ENCODE measurements at places on chromosomes 6 and 20.

- DNase-seq: peak; percentile 74
Measured at GRCh38 chr20:19212821-19213502, 520 bp downstream of the SLC24A3 start.

- DNase-seq: no peak
Measured at GRCh38 chr20:38152621-38153221, 12.3 kb downstream of the TGM2 start.

- no peak for DNase-seq
Measured at GRCh38 chr6:55040102-55040848, 134.0 kb upstream of the HCRTR2 start.

DNA sequence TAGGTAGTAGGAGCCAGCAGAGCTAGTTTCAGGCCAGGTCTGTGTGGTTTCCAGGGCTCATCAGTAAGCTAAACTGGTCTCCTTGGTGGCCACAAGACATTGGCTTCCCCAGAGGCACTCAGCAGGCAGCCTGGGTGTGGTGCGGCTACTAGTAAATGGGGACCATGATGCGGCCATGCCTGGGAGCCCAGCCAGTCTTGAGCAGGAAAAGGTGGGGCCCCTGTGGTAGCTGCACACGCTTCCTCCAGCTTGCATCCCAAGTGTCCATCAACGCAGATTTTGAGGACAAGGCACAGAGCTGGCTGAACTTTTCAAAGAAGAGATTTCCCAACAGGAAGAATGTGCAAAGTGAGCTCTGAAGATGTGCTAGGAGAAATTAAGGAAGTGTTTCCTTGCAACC is 107.4 kb upstream of the NAA20 start:
- DNase-seq: no peak

DNA sequence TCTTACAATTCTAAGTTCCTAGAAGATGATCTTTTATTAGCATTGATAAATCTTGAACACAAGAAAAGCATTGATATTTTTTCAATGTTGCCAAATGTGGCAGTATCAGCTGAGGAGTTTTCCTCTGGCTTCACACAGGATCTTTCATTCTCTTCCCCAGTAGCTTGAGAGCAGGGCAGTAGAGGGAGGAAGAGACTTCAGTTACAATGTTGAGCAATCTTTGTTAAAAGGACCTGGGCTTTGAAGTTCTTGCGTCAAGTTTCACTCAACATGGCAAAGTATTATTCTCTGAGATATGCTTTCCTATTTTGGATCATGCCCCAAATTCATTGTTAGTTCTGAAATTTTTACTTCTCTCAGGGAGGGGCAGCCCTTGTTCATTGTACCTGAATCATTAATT is 238.0 kb downstream of the COL12A1 start:
- DNase-seq: no peak

DNA sequence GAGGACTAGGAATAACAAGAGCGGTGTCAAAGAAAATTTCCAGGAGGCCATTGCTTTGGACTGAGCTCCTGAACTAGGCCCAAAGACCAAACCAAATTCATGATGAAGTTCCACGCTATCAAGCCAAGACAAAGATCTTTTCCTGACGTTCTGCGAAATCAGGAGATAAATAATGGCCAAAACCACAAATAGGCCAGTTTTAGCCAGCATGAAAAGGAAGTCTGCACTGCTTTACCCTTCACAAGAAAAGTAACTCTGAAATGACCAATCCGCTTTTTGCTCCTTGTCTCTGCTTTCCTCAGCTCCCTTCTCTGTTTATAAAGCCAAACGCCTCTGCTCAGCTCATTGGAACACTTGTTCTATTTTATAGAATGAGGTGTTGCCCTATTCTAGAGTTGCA is 6.7 kb downstream of the NCOA5 start:
- DNase-seq: no peak

GRCh38 chr6:22231616-22232015 is 65.2 kb downstream of the PRL start:
- DNase-seq: no peak

- no peak for DNase-seq
Measured at GRCh38 chr6:35439308-35439707, 12.8 kb upstream of the FANCE start.

DNA sequence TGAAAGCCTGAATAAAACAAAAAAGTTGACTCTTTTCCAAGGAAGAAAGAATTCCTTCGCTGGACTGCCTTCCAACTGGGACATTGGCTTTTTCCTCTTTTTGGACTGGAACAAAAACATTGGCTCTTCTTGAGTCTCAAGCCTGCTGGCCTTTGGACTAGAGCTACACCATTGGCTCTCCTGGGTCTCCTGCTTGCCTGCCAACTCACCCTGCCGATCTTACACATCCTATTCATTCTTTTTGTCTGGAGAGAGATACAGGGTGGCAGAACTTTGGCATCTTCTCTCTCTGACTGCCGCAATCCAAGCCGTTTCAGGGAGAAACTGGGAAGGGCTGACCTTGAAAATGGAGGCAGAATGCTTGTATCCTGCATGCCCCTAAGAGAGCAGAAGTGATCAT is 20.2 kb downstream of the DDO start:
- DNase-seq: no peak

GRCh38 chr20:48339986-48340882 is 487.6 kb downstream of the PREX1 start:
- no peak for DNase-seq

DNA sequence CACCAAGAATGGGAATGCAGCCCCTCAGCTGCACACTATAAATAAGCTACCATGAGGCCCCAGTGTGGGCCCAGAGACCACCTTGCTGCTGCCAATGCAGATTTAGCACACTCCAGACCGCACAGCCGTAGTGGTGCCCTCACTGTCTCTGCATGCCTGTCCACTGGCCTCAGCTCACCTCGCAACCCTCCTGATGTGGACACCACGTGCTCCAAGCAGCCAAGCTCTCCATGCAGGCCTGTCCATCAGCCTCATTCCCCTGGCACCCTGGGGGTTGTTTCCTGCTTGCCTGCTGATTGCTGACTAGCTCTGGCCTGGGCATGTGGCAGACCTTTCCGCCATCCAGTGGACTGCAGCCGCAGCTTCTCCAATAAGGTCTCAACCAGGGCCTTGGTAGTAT is 36.2 kb downstream of the ZBTB9 start:
- no peak for DNase-seq

DNA sequence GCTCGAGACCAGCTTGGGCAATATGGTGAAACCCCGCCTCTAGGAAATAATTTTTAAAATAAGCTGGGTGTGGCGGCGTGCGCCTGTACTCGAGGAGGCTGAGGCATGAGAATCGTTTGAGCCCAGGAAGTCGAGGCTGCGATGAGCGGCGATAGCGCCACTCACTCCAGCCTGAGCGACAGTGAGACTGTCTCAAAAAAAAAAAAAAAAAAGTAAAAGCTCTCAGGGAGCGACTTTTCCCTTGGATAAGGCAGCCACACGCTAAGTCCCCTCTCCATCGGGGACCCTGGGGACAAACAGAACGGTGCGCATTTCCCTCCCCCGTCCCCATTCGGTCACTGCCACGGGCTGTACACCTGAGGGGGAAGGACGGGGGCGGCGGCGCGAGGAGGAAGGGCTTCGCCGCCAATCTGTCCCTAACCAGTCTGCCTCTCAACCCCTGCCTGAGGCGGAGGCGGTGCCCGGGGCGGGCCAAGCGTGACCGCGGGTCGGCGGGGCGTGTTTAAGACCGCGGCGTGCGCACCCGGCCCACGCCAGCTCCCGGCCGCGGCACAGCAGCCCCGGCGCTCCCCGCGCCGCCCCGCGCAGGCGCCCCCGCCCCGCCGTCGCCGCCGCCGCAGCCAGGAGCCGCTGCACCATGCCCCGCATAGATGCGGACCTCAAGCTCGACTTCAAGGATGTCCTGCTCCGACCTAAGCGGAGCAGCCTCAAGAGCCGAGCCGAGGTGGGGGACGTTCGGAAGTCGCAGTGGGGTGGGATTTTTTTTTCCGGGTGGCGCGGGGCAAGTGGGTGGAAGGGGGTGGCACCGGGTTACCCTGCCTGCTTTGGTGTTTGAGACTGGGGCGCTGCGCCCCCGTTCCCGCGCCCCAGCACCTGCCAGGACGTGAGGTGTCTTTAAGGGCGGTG is at the start of gene GMPR:
Gene GMPR, plus strand, starts transcription at position 531 of the 906 bp plus-strand sequence. Its CDS starts 107 bp downstream, at position 638.
- peak; percentile 47 for DNase-seq
